ENCODE measurements at places on chromosomes 7 and 10. TPM values are rescaled to one million over a fixed set of nuclear protein-coding genes. Genes with fewer than 3 reads are reported as not detected.

Gene BTRC
- total RNA-seq: 14.7 TPM

Gene EPHB6
- total RNA-seq: 10.5 TPM

DNA sequence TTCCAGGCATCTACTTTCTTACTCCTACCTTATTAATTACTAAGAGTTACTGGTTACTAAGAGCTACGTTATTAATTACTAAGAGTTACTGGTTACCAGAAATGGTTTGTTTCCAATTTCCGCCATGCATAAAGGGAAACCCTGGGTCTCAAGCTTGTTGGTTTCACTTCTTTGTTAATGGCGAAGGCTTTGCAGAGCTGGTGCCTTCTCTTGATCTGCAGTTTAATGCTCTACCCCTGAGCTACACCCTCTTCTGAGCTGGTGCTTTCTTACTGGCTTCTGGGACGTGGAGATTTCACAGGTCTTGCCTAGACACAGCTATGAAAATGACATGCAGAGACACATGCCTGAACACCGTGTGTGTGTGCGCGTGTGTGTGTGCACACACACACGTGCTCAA lies 560 bp downstream of the CPA4 start:
- no peak overlapping the region for H3K27ac ChIP-seq
- no peak for DNase-seq
- no peaks in the 10 kb centered on the region for H3K27me3 ChIP-seq
- no peaks in the 10 kb centered on the region for H3K36me3 ChIP-seq
- no peak overlapping the region for H3K4me3 ChIP-seq
- no peaks in the 10 kb centered on the region for H3K4me1 ChIP-seq

Gene SLC16A12
- total RNA-seq: not detected

DNA sequence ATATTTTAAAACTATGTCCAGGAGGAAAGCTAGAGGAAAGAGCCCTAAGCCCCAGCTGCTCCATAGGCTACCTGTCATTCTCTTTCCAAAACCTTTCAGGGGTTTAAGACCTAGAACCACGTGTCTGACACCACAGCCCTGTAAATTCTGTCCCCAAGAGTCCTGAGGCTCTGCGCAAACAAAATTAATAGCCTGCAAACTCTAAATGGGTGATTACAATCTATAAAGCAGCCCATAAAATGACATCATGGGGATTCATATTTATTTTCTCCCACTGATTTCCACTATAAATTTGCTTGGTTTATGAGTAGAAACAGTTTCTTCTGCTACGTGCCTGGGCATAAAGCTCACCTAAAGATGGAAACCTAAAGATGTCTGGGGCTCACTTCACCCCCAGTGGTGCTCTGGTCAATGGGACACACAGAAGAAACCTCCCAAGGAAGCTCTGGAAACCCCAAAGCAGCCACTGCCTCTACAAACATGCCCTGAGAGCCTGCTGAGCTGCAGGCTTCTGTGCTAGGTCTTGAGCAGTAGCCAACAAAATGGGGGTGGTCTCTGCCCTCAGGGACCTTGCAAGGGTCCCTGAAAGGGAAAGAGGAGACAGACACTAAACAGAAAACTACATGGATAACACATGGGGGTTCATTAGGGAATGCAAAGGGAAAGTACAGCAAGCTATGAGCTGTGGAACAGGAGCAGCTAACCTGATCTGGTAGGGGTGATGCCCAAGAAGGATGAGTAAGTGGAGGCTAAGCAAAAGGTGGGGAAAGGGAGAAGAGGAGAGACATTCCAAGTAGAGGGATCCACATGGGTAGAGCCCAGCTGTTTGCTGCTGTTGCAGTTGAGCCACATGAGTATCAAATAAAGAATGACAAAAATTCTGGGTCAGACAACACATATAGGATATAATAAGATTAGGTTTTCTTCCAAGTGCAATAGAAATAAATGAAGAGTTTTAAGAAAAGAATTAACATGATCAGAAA lies 331.7 kb downstream of the KCNMA1 start:
- no peaks in the 10 kb centered on the region for H3K4me1 ChIP-seq
- H3K36me3 ChIP-seq: no peaks in the 10 kb centered on the region
- H3K27ac ChIP-seq: no peak overlapping the region

Data from naive thymus-derived CD4-positive, alpha-beta T cell (primary cell).